ENCODE measurements at places on chromosomes 2 and 18.
A peak's percentile ranks its signal among the peaks of the same experiment; 100 is the strongest.

DNA sequence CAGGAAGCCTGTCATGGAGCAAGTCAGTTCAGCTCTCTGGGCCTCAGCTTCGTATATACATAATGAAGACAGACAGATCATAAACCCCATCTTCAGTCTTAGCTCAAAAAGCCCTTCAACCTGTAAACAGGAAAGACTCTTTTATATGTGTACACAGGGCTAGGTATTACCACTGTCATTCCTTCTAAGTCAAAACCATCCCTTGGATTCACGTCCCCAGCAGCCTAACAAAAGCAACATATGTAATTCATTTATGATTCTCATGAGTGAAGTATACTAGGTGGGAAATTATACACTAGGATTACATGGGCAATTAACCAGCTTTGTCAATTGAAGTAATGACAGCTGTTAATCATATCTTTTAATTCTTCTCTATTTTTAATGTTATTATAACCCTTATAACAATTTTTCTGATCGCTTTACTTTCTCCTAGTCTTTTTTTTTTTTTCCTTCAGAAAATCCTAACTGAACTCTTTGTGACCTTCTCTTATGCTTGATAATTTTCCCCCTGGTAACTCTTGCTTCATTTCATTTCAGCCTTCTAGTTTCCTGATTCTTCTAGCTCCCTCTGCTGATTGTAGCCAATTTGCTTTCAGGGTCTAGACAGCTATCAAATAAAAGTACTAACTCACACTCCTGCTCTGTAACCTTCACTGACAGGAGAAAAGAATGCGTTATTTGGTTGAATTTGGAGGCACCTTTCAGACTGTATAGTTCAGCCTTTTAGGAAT, 99.7 kb downstream of the RBM43 start:
- DNase-seq: peak; percentile 43

- no peak for DNase-seq
Measured at GRCh38 chr18:50944245-50944932, 23.5 kb upstream of the ELAC1 start.

GRCh38 chr2:240931319-240931949, 25.3 kb downstream of the CROCC2 start:
- no peak for DNase-seq

- no peak for DNase-seq
Measured at GRCh38 chr2:172813314-172813888, 77.8 kb downstream of the RAPGEF4 start.

- no peak for DNase-seq
Measured at GRCh38 chr2:2466534-2466933, 135.5 kb upstream of the MYT1L start.

- peak; percentile 92 for DNase-seq
Measured at GRCh38 chr2:227406177-227407031, 18.7 kb upstream of the SCYGR1 start.

GRCh38 chr2:32746669-32747068, 118.8 kb downstream of the TTC27 start:
- DNase-seq: no peak

GRCh38 chr18:64090876-64091275, 58.0 kb downstream of the LINC00305 start:
- DNase-seq: no peak

- DNase-seq: no peak
Measured at GRCh38 chr2:109521233-109522062, 92.3 kb downstream of the SEPTIN10 start.

GRCh38 chr18:48036641-48037421, 106.4 kb upstream of the SMAD2 start:
- DNase-seq: no peak

GRCh38 chr2:17959833-17960232, 81.4 kb downstream of the KCNS3 start:
- no peak for DNase-seq

GRCh38 chr2:25548601-25549000, 124.8 kb downstream of the DTNB start:
- no peak for DNase-seq

DNA sequence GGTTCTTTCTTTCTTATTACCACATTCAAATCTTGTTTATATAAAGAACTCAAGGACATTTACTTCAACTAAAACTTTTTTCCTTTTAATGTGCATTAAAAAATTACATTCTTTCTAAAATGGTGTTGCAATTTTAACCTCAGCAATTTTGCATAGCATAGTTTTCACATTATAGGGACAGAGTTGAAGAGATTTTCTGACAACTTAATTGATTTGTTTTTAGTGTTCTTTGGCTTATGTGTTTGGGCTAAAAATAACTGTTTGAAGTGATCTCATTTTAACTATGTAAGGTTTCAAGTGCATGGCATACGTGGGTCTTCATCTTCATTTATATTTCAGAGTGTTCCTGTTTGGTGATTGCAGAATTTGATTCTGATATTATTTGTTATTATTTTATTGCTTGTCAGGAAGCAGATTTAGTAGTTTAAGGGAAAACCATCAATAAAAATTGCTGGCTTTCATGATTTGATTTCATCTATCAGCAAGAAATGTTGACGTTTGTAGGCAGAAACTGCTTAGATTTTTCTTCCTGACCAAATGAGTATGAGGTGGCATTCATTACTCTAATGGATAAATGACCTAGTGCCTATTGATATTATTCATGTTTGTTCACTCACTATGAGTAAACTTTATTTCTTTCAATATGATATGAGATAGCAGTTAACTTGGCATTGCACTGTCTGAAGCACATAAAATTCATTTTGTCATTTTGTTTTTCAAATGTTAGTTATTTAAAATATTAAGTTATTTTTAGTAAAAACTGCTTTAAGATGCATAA, 398.4 kb downstream of the NUP35 start:
- DNase-seq: no peak

DNA sequence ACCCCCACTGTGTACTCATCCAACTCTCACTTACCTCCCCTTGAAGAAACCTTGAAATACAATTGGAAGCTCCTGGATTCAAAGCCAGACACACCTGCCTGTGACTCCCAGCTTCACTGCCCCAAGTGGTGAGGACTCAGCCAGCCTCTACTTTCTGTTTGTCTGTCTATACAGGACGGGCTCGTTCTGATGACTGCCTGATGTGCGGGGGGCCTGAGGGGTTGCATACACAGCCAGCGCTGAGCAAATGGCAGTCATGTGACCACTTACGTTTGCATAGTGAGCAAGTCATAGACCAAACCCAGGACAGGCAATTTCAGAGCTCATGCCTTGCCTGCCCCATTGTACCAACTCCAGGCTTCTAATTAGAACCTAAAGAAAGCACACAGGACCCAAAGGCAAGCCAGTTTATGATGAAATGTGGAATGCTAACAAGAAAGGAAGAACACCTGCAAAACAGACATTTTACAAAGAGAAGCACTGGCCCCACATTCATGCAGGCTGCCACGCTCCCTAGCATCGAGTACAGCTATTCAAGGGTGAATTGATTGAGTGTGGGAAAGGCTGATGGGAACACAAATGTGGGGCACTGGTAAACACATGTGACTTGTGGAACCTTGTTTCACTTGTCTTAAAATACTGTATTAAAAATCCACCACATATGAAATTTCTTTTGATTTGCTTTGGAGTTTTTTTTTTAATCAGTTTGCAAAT, 137.8 kb downstream of the LNPK start:
- no peak for DNase-seq

GRCh38 chr2:46814160-46814961, 101.2 kb downstream of the MCFD2 start:
- DNase-seq: no peak

DNA sequence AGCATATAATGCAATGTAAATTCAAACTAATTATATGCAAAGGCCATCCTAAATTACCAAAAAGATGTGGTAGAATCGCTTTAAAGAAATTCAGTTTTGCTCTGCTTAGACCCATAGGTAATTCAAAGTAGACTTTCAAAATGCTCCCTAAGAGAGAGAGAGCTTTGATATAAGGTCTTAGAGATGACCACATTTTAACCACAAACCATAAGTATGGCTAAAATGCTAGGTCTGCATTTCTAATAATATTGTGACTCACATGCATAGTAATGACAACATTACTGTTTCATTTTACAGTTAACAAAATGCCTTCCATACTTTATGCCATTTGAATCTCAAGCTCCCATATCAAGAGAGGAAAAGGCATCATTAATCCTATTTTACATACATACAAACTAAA, 144.5 kb downstream of the RAD51AP2 start:
- DNase-seq: no peak

DNA sequence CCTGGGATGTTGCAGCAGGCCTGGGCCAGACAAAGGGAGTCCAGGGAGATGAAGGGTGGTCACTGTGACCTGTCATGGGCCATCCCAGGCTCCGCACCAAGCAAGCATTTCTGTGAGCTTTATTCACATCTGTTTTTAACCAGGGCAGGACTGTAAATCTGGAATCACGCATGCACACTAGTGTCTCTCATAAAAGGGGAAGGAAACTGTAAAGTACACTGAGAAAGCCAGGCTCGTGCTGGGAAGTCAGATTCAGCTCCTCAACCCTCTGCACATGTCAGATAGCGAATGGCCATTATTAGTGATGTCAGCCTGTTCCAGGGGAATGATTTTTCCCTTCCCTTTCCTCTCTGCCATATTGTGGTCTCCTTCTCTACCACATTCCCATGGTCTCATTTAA, 818.6 kb upstream of the RAB6C start:
- no peak for DNase-seq

GRCh38 chr18:21575656-21576055, 24.8 kb downstream of the ESCO1 start:
- DNase-seq: no peak

Data from fibroblast of the conjunctiva (primary cell).